ENCODE measurements at places on chromosomes 4 and X.

DNA sequence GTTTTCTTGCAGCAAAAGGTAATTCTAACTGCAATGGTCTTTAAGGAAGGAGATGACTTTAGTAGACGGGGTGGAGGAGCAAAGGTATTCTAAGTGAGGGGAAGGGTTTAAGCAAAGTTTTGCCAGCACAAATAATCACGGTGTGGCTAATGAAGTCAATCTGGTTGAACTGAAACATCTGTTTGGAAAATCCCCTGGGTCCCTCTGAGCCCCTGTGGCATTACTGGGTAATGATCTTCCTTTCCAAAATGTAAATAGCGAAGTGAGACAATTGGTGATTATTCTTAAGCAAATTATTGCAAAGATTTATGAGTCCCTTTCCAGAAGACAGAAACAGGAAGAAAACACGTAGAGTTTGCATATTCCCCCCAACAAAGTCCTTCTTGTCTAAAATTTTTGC is 47.2 kb downstream of the FGFBP1 start:
- no peak for DNase-seq

- no peak for DNase-seq
Measured at GRCh38 chr4:119041951-119042560, 93.6 kb upstream of the MYOZ2 start.

DNA sequence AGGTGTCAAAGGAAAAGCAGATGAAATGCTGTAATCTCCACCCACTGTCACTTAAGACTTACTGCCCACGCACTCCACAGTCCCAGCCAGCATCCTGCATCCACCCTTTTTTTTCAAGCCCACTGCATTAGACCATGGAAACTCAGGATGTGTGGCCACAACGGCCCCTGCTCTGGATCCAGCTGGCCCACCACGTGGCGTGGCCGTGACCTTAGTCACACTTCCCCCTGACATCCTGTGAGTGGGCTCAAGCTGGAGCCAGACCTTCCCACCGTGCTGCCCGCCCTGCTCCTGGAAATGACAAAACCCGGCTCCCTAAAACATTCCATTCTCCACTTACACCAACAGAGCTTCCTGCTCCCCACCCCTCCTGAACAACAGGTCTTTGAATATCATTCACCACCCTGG is 588.3 kb upstream of the DIPK2B start:
- no peak for DNase-seq

DNA sequence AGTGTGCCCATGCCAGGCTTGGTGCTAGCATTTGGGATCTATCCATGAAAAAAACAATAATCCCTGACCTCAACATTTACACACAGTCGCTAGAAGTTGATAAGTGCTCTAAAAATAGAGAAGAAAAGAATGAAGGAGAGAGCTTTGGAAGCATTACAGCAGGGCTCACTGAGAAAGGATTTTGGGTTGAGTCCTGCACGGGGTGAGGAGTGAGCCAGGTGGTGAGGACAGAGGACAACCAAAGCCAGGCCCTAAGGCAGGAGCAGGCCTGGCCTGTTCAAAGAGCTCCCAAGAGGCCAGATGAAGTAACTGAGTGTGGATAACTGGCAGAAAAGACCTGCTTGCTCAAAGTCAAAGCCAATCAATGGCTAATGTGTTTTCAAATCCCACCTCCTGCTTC is 20.7 kb upstream of the PROM1 start:
- no peak for DNase-seq

GRCh38 chr4:111450867-111451266 is 694.4 kb upstream of the FAM241A start:
- no peak for DNase-seq

DNA sequence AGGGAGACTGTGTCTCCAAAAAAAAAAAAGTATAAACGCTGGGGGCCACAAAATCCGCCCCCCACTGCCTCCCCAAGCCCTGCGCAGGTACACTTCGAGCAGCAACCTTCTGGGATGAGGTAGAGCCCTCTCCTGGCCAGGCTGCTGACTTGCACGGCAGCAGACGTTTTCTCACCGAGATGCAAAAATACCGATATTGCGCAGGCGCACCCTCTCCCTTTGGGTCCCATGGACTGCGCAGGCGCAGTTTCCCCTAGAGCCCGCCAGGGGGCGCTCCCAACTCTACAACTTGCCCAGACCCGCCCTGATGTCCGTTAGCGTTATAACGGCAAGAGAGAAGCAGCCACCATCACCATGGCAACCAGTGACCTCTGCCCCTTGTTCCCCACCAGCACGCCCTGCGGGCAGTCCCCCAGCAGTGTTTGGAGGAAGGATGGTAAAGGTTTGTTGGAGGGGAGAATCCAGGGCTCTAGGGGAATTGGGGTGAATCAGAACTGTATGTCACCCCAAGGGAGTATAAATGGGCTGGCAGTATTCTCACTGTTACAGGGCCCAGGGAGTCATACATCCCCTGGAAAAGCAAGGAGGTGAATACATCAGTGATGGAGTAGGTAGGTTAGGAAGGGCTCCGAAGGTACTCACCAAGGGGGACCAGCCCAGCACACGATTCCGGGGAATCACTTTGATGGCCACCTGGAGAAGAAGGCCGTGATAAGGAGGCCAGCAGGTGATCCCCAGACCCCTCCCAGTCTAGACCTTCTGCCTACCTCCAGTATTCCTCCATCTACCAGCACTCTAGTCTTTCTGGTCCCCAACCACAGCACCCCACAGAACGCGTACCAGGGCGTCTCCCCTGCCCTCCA is 1.5 kb downstream of the PIM2 start:
- DNase-seq: peak; percentile 69

DNA sequence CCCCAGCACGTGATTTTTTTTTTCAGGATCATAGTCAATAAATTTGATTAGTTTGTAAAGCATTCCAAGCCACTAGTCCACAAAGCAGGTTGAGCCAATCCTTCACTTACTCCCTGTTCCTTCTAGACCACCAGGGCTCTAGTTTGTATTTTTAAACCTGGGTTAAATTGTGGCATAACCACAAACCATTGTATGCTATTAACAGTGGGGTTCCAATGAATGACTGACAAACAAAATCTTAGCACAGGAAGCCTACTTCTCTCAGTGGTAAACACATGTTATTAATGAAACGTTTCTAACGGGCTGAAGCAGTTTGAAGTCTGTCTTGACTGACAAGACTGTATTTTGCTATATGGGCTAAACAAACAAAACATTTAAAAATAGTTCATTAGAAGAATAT is 48.6 kb upstream of the GYPA start:
- DNase-seq: no peak

- peak; percentile 24 for DNase-seq
Measured at GRCh38 chrX:3129256-3129655, 88.0 kb downstream of the ARSF start.

- DNase-seq: peak; percentile 45
Measured at GRCh38 chrX:74458736-74459135, 37.4 kb downstream of the SLC16A2 start.

DNA sequence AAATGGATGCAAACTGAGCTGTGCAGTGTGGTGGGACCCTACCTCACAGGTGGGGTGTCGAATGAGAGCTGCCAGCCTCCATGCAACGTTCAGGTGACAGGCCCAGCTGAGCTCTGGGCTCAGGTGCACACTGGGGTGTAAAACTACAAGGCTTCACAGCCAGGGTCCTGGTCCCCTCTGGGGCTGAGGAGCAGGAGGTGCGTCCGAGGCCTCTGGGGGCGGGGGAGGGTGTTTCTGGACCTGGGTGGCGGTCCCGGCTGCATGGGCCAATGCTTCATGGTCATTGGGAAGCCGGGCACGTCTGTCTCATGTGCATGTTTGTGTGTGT is 26.5 kb upstream of the SORCS2 start:
- no peak for DNase-seq

- DNase-seq: no peak
Measured at GRCh38 chrX:133215747-133216146, 2.4 kb downstream of the TFDP3 start.

DNA sequence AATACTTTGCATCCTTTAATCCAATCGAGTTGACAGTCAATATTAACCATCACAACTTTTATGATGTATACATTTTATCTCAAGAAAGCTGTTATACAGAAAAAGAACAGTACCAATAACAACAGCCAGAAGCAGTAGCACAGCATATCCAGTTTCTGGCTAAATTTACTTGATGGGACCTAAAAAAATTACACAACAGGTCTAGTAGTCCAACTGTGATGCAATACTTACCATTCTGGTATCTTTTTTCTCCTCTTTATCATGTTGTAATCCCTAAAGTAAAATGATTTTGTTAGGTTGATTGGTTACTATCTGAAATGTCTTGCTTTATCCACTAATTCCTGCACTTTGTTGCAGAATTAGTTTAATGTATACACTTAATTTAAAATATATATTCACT is 1150.6 kb downstream of the FAT4 start:
- DNase-seq: no peak

DNA sequence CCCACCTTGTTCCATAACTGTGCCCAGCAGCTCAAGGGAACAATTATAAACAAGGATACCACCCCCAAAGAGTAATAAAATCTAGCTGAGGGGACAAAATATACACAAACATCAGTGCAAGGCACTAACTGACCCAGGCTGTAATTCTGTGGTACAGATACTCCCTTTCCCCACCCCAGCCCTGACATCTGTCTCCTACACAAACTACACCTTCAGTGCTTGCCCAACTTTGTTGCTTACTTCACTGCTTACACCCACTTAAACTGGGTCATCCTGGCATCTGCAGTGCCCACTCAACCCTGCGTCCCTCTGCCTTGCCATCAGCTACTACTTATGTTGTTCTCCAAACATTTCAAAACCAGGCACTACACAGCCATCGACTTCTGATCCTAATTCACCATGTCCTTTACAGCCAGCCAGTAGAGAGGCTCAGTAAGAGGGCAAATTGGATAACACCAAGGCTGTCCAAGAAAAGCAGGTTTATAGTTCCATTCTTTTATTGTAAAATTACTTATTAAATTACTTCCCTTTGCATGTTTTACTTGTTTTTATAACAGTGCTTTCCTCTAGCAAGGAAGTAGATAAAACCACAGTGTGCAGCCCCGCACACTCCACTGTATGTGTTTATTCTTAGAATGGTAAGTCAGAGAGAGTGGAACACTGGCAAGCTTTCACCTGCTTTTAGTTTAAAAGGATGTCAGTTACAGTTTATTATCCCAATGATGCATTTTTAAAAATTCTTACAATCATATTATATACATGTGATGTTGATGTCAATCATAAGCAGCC is 149.6 kb downstream of the INPP4B start:
- no peak for DNase-seq

- DNase-seq: no peak
Measured at GRCh38 chrX:10901290-10901633, 209.9 kb upstream of the HCCS start.

DNA sequence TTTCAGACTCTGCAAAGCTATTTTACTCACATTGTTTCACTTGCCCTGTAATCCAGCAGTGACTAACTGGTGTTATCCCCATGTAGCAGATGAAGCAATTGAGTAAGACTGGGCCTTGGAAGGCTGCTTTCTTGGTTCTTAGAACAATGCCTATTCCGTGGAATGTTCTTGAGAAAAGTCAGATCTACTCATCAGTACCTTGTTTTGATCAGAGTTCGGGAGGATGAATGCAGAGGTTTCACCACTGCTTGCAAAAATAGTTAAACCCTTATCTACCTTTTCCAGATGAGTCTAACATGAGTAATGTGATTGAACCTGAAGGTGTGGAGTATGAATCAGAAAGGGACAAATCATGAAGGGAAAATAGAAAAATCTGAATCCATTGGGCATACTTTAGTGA is 1.8 kb downstream of the MAOB start:
- DNase-seq: no peak

DNA sequence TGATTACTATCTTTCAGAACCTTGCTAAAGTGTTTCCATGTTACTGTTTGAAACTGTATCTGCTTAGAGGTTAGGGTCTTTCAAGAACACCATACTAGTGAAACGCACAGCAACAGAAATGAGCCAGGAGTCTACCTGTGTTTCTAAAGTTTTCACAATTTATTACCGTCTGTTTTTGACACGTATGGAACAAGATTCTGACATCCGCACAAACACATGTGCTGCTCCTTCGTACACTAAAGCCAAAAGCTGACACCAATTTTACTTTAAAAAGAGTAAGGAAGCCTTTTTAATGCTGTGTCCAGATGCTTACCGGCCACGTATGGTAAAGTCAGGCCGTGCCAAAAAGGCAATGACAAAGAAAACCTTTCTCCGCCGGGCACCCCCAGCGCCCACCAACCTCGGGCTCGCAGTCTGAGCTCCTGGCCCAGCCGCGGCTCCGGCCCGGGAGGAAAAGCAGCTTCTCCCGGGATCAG is 532 bp downstream of the RPS4X start:
- DNase-seq: no peak

GRCh38 chrX:122770581-122770980 is 413.5 kb upstream of the GRIA3 start:
- DNase-seq: no peak

- peak; percentile 96 for DNase-seq
Measured at GRCh38 chr4:25172961-25173915, 13.0 kb upstream of the SEPSECS start.

GRCh38 chrX:12701628-12702027 is 89.6 kb upstream of the PRPS2 start:
- DNase-seq: peak; percentile 17

GRCh38 chr4:76280488-76281441 is 25.8 kb upstream of the STBD1 start:
- no peak for DNase-seq

GRCh38 chr4:7964890-7965662 is 25.4 kb upstream of the AFAP1 start:
- DNase-seq: no peak

GRCh38 chrX:49710744-49711319 is 15.0 kb upstream of the PAGE1 start:
- no peak for DNase-seq

DNA sequence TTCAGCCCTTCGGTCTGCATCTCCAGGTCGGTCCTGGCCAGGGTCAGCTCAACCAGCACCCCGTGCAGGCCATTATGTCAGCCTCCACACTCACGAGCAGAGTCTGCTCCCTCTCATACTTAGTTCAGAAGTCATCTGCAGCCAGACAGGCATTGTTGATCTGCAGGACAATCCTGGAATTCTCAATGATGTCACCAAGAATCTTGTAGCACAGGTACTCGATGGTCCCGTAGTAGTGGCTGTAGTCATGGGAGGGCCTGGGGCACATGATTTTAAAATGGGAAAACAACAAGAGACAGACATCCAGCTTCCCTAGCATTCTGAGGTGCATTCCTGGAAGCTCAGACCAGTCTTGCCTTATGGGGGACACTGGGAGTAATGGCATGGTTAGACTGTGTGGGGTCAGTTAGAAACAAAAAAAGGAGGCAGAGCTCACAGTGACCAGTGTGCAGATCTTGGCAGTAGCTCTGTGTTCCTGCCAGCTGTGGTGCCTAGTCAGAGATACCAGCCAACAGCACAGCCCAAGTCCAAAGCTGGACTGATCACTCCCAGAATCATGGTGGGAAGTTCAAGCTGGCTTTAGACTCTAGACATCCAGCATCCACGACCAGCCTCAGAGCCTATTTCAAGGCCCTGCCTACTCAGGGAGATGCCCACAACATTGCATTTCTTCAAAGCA is 31.9 kb downstream of the LRIT3 start:
- DNase-seq: no peak

DNA sequence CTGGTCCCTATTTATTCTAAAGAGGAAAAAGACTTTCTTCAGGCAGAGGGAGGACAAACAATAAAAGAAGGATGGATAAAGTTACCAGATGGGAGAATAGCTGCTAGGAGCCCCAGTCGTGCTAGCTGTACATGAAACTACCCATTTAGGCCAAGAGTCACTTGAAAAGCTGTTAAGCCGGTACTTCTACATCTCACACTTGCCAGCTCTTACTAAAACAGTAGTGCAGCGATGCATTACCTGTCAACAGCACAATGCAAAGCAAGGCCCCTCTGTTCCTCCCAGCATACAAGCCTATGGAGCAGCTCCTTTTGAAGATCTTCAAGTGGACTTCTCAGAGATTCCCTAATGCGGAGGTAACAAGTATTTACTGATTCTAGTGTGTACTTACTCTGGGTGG is 1138.8 kb downstream of the ARAP2 start:
- DNase-seq: no peak

GRCh38 chr4:1772853-1773538 is 20.1 kb upstream of the FGFR3 start:
- no peak for DNase-seq

Measured in GM04504 (cell line).